HCEC 1CT (cell line): ENCODE measurements at places on chromosomes 5 and 9.

GRCh38 chr9:71896761-71897160, 14.2 kb downstream of the ABHD17B start:
- no peak for DNase-seq

- no peak for DNase-seq
Observed at GRCh38 chr9:117021906-117022305, 334.8 kb downstream of the TRIM32 start.

DNA sequence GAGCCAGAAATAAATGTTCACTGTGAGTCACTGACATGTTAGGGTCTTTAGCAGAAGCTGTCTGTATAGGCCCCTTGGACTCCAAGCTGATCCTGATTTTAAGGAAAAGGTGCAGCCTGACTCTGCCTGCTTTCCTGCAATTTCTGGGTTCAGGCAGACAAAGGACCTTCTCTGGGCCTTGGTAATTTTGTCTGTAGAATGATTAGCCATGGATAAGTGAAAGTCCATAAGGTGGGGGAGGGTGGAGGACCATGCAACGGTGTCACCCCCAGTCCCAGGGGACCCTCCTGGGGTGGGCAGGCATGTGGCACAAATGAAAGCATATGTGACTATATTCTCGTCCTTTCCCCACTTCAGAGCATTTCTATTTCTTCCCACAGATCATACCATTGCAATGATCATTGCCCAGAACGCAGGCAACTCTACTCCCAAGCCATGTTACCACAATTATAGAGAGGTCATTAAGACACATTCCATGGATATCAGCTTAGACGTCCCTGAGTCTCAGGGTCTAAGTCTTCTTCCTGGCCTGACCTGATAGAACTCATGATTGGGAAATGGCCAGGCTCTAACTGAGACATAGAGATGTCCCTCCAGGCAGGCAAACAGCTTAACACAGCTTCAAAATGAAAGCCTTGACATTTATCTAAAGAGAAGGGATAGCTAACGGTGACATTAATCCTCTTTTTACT, 157.9 kb upstream of the ALDH1B1 start:
- no peak for DNase-seq

DNA sequence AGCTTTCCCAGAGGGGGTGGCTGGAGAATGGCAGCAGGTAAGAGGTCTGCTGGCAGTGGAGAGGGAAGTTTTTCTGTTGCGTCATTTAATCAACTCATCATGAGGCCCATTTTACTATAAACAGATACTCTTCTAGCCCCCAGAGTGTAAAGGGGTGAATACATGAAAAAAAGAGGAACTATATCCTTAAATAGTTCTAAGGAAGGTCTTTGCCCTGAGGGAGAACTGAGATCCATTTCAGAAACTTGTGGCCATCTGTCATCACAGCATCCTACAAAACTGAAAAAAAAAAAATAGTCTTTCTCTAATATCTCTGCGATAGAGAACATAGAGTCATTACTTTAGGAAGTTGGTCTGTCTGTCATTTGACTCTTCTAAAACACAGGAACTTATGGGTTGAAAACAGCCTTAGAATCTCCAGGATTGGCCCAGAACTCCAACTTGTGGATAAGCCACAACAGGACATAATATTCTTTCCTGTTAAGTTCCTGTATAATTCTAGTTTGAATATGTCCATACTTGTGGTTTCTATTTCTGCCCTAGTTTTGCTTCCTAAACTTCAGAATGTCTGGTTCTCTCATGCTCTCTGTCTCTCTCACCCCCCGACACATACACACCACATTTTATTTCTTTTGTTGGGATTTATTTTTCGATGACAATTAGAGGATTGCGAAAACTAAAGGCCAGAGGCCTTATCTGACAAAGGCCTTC, 238.5 kb upstream of the PIK3R1 start:
- DNase-seq = no peak

- peak; percentile 82 for DNase-seq
Observed at GRCh38 chr5:9361835-9362234, 184.0 kb downstream of the SEMA5A start.

DNA sequence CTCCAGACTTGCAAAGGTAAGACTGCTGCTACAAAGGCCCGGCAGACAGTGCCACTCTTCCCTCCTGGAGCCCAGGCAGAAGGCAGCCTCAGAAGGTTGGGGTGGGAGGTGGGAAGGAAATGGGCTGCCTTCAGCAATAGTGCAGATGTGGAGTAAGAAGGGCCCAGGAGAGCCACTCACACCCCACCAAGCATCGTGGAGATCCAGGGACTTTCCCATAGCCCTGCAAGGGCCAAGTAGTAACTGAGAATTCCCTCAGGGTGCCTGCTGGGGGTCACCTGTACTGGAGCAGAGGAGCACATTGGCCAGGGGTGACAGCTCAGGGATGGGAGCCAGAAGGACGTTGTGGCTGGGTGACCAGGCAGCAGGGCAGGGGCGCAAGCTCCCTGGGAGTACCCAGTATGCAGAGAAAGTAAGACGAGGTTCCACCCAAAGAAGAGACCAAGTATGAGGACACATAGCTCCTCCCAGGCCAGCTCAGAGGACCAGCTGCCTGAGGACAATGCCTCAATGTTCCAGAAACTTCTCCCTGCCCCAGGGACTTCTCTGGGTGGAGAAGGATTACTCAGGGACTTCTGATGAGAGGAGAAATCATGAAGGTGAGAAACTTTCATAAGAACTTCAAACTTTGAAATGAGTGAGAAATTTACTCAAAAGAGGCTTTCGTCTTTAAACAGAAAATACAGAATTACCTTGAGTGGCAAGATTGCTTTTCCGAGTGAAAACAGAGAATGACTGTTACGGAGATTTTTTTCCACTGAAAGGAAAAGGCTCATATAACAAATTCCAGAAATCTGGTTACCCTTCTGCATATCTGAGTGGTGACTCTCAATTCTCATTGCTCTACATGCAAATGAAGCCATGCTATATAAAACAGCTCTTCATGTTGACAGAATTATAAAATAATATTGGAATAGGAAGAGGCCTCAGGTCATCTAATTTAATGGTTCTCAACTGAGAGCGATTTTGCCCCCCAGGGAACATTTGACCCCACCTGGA, 87.9 kb upstream of the TRIO start:
- peak; percentile 56 for DNase-seq

DNA sequence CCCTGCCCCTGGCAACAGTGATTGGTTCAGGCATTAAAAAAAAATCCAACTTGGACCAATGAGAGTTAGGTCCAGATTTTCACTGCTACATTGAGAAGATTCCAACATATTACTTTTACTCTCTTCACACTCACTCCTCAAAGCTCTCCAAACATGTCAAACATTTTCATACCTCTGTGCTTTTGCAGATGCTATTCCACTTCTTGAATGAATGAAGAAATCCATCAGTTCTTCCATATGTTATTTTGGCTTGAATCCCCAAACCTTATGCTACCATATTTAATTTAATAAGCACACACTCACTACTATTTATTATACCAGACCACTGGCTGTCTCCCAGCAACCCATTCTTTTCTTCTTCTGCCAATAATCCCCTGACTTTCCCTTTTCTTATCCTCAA, 87.1 kb downstream of the PPP2R2B start:
- no peak for DNase-seq

- no peak for DNase-seq
Observed at GRCh38 chr5:176935017-176935416, 35.9 kb upstream of the HK3 start.

DNA sequence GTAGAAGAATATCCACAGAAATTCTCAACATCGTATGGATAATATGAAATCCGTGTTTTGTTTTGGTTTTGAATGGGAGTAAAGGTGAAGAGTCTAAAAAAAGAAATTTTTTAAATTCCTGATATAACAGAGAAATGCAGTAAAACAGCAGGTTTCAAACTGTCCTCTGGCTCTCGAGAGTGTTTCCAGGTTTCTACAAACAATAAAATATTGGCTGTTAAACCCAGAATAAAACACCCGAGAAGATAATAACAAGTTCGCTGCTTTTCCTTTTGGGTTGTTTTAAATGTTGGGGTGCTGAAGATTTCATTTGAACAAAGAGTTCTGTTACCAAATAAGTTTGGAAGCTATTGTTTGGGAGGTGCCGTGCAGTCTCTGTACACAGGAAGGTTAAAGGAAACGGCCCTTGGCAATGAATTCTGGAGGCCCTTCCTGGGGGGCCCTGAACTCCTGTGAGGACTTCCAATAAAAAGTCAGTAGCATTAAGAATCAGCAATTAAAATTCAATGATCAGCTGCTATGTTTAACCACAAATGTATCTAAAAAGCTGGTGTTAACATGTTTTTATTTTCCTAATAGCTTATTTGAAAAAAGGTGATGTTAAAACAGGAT, 215.8 kb downstream of the TSSK1B start:
- DNase-seq = no peak

DNA sequence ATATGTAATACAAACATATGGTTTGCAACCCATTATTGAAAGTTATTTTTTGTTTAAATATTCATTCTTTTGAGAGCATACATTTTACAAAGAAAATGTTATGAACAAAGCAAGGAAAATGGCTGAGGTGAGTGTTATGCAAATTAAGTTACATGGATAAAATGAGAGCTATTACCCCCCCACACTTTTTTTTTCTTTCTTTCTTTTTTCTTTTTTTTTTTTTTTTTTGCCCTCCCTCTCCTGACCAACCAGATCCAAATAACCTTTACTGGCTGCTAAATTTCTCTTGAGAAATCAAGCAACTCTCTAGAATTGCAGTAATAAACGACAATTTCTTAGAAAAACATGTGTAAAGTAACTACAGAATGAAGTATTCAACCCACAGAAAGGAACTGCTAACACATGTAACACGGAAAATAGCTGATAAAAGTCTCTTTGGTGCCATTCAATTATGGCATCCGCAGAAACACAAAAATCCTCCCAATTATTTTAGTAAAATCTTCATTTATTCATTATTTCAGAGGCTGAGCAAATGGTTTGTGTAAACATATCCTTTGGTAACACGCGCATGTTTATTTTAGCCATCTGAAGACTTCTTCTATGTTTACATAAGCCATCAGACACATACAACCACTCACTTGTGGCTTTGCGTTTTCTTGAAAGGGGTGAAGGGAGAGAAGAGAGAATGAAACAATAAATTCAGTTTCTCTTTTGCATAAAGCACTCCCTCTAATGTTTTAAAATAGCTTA, 216.1 kb downstream of the NFIB start:
- no peak for DNase-seq

DNA sequence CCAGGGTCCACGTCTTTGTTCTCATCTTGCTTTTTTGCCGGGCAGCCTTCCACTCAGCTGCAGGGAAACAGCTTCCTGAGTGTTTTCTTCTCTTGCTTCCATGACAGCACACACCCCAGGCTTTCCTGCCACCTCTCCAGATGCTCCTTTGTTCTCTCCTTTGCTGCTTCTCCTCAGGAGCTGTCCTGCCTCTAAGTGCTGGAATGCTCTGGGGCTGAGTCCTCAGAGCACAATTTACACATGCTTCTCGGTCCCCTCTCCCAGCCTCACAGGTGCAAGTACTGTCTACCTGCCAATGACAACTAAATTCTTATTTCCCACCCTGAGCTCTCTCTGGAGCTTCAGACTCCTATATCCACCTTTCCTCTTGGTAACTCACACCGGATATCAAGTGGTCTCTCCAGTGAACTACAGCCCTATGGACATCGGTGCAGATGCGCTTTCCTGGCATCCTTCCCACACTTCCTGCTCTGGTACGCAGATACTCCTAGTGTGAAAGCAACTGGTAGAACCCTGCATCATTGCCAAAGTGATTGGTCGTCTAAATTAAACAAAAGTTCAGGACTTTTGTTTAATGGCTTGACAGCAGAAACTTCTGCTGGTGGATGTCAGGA, 13.4 kb upstream of the ACSL6 start:
- no peak for DNase-seq

DNA sequence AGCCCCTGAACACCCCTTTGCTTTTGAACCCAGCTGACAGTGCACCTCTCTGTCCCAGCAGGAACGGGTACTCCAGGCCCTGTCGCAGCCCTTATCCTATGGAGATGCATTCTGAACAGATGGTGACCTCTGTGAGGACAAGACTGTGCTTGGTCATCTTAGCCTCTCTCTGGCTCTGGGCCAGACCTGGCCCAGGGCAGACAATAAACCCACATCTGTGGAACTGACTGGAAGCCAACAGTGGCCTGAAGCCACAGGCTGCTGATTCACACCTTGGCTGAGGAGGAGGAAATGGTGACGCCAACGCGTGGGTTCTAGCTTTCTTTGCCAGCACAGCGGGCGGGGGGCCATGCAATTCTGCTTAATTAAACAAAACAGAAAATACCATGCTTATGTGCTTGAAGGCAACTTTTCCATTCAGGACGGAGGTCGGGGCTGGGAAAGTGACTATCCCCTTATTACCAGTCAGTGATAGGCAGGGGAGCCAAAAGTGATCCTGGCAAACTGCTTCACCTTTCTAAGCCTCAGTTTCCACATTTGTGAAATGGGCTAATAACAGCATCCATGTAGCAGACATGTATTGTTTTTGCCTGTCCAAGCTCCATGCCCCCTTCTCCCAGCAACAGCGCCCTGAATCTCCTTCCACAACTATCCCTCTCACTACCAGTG, 10.8 kb downstream of the SH3PXD2B start:
- peak; percentile 94 for DNase-seq

GRCh38 chr5:139524940-139525585, 36.1 kb upstream of the UBE2D2 start:
- no peak for DNase-seq

GRCh38 chr9:69857131-69857530, 36.5 kb downstream of the CFAP95 start:
- peak; percentile 80 for DNase-seq

GRCh38 chr5:146640285-146640896, 124.4 kb upstream of the GPR151 start:
- no peak for DNase-seq

DNA sequence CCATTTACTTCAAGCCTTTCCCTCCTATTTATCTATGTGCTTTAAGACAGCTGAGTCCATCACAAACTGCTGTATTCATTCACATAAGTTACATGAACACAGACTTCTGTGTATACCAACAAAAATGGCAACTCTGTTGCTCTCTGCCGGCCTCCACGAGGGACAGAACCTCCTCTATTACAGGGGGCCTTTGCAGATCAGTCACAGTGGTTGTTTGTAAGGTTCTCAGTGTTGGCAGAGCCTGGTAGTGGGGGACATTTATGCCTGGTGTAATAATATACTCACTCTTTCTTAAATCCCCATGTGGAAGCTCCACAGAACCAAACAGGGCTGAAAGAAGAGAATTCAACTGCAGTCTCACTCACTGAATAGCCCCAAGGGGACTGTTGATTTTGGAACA, 76.5 kb downstream of the SLC1A1 start:
- DNase-seq = no peak

DNA sequence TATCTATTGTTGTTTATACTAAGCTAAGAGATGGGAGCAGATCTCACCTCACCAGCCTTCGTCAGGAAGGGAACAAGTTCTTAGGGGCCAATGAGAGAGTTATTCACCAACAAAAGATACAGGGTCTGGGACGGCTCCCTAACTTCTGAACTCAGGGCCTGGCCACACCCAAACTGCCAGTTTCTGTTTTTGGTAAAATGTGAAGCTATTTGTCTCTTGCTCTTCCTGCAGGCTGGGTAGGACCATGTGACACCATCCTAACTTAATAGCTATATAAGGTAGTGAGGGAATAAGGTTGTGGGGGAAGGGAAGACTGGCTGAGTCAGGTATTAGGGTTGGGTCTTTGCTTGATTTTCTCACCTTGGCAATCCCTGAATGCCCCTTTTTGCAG, 480.5 kb downstream of the KDM4C start:
- DNase-seq = no peak
